ENCODE measurements at places on chromosomes 5 and 9.

- no peak for DNase-seq
These were observed at the start of gene PFN3 for GRCh38 chr5:177399997-177400868. TSS of gene PFN3 (minus strand) at chr5:177400661. CDS start at chr5:177400576, 85 bp downstream.

- no peak for DNase-seq
These were observed 47.8 kb upstream of the INSYN2B start for GRCh38 chr5:170028124-170028523.

- DNase-seq = no peak
These were observed 129.7 kb downstream of the ARL15 start for GRCh38 chr5:54180630-54181031.

DNA sequence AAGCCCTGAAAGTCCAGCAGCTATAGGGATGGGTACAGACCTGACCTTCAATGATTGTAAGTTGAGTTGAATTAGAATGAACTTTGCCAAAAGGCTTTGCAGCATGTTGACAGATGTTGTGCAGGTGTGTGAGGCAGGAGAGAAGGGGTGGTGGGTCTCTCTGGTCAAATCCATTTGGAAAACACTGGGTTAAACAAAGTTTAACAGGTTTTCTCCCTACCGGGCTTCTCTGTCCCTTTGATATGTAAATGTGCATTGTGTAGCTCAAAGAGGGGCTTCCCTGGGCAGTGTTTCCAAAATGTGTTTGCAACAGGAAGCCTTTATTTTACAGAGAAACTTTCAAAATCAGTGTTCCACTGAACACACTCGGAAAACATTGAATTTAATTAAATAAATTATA lies 72.1 kb upstream of the BRINP1 start:
- no peak for DNase-seq

DNA sequence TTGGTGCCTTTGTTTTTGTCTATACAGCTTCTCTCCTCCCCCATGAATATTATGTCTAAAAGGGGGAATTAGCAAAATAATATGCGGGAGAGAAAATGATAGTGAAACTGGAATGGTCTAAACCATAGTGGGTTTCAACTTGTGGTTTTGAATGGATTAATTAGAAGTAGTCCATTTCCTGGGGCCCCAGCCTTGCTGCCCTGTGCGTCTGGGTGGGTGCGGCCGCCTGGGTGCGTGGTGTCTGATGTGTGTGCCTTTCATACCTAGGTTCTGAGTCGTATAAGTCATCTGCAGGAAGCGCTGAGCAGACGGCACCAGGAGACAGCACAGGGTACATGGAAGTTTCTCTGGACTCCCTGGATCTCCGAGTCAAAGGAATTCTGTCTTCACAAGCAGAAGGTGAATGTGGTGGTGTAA lies 120.0 kb upstream of the CACNA1B start:
- peak; percentile 81 for DNase-seq

DNA sequence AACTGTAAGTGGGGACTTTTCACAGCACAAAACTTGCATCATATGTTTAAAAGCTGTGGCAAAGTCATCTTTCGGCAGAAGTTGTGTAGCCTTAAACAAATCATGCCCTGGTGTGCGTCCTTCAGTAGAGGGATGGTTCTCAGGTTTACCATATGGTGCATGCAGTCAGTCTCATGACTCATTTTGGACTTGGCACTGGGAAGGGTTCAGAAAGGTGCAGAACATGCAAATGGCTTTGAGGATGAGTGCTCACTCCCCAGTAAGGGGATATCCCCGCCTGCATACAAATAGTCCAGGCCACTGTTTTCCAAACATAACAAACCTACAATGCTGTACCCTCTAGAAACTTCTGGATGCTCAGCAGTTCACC lies 260.3 kb downstream of the NDUFS4 start:
- no peak for DNase-seq

DNA sequence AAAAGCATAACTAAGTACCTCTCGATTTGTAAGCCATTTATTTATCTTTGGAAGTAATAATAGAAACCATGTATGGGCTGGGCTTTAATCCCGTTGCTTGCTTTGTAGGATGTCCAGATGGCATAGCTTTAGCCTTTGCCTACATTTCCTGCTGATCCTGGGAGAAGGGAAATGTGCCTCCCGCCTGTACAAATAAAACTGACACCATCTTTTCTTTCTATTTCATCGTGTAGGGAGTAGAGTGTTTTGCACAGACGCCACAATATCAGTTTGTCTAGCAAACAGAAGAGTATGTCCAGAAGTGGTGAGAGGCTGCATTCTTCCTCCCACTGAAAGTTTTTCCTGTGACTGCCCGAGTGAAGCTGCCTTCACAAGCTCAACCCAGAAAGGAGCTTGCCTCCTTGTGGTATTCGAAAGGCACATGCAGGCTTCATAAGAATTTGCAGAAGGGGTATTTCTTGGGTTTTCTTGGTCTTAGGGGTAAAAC lies 24.7 kb upstream of the TJP2 start:
- DNase-seq = no peak

GRCh38 chr5:172245703-172246125 lies 37.9 kb downstream of the UBTD2 start:
- DNase-seq = no peak

DNA sequence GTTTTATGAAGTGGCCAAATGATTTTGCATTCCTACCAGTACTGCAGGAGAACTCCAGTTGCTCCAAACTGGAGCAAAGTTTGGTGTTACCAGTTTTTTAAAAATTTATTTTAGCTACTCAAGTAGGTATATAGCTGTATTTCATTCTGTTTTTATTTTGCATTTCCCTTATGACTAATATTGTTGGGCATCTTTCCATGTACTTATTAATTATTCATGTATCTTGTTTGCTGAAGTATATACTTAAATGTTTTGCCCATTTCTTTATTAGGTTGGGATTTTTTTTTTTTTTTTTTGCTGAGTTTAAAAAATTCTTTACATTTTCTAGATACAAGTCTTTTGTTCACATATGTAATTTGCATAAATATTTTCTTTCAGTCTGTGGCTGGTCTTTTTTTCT lies 386.6 kb upstream of the DAB2 start:
- no peak for DNase-seq

- DNase-seq = no peak
These were observed 356.4 kb upstream of the ACTBL2 start for GRCh38 chr5:57839025-57839424.
